ENCODE measurements at places on chromosomes 13 and 19.

GRCh38 chr19:29535984-29536508 is 10.3 kb downstream of the VSTM2B start:
- DNase-seq = no peak

- no peak for DNase-seq
Observed at GRCh38 chr13:40679480-40679985, 13.1 kb upstream of the FOXO1 start.

GRCh38 chr19:6185093-6185834 is 49.8 kb downstream of the ACSBG2 start:
- DNase-seq = no peak

GRCh38 chr19:45790942-45791341 is 1.7 kb downstream of the DMWD start:
- DNase-seq = no peak

- no peak for DNase-seq
Observed at GRCh38 chr19:49854378-49855263, 3.7 kb downstream of the PTOV1 start.

- no peak for DNase-seq
Observed at GRCh38 chr19:44636439-44637389, 7.0 kb upstream of the PVR start.

- no peak for DNase-seq
Observed at GRCh38 chr19:1163283-1163933, 10.7 kb downstream of the SBNO2 start.

GRCh38 chr19:53577968-53578367 is 40.0 kb downstream of the ZNF331 start:
- no peak for DNase-seq

DNA sequence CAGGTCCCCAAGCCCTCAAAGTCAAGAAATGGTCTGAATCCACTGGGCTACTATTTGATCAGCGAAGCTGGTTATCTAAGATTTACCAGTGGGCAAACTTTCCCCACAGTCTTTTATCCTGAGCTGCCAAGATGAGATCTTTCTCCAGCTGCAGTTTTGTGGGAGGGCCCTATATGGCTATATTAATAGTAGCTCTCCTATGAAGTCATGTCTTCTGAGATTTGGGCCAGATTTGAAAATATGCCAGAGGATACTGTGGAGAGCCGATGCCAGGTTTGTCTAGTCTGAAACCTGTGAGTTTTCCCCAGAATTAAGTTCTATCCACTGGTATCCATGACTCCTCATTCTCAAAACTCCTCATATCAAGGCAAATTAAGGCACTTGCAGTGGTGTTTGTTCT is 173.2 kb downstream of the FLT1 start:
- DNase-seq = no peak

DNA sequence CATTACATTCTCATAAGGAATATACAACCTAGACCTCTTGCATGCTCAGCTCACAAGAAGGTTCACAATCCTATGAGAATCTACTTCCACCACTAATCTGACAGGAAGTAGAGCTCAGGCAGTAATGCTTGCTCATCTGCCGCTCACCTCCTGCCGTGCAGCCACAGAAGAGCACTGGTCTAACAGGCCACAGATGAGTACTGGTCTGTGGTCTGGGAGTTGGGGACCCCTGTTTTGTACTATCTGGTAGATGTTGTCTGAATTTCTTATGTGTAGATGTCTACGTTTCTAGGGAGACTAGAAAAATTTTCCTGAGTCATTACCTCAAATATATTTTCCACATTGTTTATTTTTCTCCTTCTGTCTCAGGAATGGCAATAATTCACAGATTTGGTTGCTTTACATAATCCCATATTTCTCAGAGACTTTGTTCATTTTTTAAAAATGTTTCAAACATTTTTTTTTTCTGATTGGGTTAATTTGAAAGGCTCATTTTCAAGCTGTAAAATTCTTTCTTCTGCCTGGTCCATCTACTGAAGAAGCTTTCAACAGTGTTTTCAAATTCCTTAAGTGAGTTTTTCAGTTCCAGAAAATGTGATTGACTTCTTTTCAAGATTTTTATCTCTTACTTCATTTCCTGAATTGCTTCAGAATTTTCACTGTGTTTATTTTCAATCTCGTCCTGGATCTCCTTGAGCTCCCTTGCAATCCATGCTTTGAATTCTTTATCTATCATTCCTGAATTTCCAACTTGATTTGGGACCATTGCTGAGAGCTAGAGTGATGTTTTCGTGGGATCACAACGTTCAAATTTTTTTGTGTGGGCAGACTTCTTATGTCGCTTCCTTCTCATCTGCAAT is 1322.2 kb downstream of the PCDH9 start:
- no peak for DNase-seq

DNA sequence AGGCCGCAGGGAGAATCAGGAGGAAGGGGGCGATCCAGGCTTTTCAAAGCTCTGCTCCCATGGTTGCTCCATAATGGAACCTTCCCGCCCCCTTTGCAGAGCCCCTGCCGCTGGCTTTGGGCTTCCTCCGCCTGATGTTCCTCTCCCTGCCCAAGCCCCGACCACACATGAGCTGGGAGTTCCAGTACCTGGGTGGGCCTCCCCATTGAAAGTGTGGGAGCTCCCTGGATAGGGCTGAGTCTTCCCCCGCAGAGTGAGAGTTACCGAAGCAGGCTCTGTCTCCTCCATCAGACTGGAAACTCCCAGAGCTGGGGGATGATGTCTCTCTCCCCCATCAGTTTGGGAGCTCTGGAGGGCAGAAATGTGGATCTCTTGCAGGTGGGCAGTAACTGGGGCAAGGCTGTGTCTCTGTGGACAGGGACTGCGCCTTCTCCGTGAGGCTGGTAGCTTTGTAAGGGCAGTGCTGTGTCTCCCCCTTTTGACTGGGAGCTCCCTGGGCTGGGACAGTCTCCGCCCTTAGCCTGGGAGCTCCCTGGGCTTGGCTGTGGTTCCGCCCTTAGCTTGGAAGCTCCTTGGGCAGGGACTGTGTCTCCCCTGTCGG is 722 bp downstream of the DCAF15 start:
- no peak for DNase-seq

DNA sequence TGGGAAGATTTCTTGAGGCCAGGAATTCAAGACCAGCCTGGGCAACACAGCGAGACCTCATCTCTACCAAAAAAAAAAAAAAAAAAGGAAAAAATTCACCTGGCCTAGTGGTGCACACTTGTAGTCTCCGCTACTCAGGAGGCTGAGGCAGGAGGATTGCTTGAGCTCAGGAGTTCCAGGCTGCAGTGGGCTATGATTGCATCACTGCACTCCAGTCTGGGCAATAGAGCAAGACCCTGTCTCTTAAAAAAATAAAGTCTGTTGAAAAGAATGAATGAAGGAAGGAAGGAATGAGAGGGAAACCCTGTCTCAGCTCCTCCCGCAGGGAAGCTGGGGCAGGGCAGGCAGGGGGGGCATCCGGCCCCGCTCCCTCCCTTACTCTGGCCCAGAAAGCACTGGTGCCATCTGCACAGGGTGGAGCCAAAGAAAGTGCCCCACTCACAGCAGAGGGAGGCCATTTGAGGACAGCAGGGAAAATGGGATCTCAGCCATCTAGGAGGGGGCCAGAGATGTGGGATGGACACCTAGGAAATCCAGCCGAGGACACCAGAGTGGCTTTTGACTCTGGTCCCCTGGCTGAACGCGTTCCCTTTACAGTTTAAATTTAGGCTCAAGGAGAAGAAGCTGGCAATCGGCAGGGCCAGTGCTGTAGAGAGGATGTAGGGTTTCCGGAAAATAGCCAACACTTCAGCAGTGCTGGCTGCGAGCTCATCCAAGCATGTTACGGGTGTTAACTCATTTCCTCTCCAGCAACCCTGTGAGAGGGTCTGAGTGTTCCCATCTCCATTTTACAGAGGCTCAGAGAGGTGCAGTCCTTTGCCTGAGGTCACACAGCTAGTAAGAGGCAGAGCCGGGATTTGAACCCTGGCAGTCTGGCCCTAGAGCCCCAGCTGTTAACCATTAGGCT is 3.6 kb upstream of the HPN start:
- DNase-seq = no peak

GRCh38 chr19:12949363-12950283 is 4.0 kb downstream of the RAD23A start:
- DNase-seq = no peak
